ENCODE measurements at places on chromosomes 5 and 9.

DNA sequence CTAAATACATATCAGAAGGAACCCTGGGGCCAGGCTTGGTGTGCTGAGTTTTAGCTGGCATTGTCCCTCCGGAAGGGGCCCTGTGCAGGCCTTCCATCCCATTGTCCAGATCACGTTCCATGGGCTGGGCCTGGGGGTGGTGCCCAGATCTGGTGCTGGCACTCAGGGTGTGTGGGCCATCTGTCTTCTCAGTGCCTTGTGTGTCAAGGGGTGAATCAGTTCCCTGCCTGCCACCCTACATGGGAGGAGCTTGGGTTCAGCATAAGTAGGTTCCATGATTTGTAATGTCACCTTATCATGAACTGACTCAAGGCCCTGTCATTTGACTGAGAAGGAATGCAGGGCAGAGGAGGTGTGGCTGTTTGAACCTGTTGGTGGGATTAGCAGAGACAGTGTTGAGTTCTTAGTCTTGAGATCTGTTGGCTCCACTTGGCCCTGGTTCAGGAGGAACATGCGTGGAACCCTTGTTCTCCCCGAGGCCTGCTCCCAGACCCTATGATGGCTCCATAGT is 176.8 kb downstream of the MACROH2A1 start:
- no peak for DNase-seq

- no peak for DNase-seq
Measured at GRCh38 chr9:19788614-19789271, at the start of gene SLC24A2. SLC24A2 (minus strand) TSS chr9:19789037.

- peak; percentile 9 for DNase-seq
Measured at GRCh38 chr9:91727316-91727861, 222.6 kb downstream of the ROR2 start.

DNA sequence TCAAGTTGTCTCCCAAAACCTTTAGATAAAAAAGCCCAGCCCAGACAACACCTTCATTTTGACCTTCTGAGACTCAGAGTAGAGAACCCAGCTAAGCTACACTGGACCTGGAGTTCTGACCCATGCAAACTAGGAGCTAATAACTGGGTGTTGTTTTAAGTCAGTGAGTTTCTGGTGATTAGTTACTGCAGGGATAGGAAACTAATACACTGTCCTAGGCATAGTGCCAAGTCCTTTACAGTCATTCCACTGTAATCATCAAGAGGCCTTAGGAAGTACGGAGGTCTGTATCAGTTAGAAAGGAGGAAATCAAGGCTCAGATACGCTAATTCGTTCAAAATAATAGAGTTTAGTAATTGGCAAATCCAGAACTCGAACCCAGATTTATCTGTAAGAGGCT is 197.9 kb downstream of the KCTD16 start:
- DNase-seq = no peak

- no peak for DNase-seq
Measured at GRCh38 chr5:115514220-115514619, 30.4 kb downstream of the FEM1C start.

GRCh38 chr9:109001275-109001676 is 12.0 kb downstream of the CTNNAL1 start:
- DNase-seq = no peak

- DNase-seq = no peak
Measured at GRCh38 chr5:157362982-157363381, 97.0 kb upstream of the NIPAL4 start.

DNA sequence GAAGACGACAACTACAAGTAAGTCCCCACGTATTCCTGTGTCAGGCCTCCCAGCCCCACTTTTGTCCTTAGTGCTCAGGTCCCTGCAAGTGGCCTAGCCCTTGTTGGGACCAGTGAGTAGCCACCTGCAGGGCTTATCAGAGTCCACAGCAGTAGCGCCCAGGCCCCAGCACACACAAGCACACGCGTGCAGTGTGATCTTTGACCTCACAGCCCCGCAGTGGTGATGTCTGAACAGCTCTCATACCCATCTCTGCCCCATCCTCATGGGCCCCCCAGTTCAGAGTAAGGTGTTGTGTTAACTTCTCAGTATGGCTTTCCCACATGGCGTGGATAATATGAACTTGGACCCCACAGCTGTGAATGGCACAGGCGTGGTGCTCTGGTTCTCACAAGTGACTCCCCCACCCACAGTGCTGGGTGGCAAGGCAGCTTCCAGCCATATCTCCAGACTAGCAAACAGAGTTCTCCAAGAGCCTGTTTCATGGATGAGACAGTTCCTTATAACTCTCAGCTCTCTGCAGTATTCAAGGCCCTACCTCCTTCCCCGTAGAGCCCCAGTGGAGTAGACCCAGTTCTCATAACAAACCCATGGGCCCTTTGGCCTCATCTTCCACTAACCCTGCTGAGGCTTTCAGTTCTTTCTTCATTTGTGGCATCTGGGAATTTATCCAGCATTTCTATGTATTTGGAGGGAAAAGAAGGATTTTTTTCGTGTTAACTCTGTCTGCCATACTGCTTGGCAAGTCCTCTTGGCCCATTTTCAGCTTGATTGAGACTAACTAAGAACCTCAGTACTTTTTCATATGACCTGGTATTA is 46.5 kb upstream of the ANGPTL2 start:
- no peak for DNase-seq

DNA sequence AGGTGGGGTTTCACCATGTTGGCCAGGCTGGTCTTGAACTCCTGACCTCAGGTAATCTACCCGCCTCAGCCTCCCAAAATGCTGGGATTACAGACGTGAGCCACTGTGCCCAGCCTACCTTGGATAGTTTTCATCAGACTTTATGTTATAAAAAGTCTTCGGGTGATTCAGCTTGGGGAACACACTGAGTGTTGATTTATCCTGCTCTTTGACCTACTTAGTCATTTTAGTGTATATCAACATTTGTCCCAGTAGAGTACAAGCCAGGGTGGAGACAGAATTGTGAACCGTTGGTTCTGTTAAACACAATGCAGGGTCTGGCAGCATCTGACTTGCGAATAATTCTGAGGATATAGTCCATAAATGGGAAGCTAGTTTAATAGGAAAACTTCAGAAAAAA is 39.7 kb downstream of the NFX1 start:
- DNase-seq = no peak

DNA sequence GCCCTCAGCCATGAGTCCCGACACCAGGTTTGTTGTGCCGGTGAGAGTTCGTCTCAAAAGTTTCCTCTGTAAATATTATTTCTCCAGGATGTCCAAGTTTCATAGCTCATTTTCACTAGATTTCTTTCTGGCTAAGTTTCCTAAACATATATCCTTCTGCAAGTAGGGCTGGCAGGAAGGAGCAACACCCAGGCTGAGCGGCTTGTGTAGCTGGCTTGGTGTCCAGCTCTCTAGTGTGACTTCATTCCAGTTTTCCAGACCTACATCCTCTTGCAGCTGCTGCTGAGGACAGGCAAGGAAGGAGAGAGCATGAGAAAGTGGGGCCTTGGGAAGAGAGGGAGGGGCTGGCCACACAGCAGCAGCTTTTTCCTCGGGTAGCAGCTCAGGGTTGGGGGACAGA is 80.3 kb downstream of the FGF1 start:
- DNase-seq = no peak
